ENCODE measurements at places on chromosomes 1 and 21.
A peak's percentile ranks its signal among the peaks of the same experiment; 100 is the strongest.

GRCh38 chr21:46157987-46158451 lies 2.6 kb upstream of the FTCD start:
- ATAC-seq, result no peak

DNA sequence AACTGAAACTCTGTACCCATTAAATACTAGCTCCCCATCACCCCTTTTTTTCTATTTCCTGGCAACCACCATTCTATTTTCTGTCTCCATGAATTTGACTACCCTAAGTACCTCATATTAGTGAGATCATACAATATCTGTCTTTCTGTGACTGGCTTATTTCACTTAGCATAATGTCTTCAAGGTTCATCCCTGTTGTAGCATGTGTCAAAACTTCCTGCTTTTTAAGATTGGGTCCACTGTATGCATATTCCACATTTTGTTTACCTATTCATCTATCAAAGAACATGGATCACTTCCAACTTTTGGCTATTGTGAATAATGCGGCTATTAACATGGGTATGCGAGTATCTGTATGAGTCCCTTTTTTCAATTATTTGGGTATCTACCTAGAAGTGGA lies 181.6 kb upstream of the ZNHIT6 start:
- ATAC-seq, result no peak

- ATAC-seq, result no peak
Measured at GRCh38 chr1:228005511-228006033, 1.2 kb upstream of the WNT3A start.

GRCh38 chr1:151862604-151863003 lies 9.1 kb upstream of the THEM5 start:
- no peak for ATAC-seq

GRCh38 chr1:220873868-220874655 lies 5.2 kb upstream of the HLX start:
- ATAC-seq, result peak; percentile 43

DNA sequence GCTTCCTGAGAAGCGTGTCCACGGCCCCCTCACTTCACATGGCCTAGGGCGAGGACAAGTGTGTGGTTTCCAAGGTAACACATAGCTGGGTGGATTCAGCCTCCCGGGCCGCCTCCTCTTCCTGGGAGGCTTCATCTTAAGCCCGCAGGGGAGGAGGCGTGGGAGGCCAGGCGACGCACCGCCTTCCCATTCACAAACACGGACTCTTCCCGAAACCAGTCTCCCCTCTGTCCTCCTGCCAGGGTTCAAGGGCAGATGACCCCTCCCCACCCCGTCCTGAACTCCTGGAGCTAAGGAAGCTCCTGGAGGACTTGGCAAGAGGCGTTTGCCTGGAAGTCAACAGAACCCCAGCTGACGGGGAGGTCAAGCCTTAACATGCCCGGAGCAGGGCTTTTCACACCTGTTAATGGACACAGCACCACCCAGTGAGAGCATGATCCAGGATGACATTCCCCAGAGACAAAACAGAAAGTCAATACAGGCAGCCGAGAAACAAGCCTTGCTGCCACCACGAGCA lies 56.7 kb downstream of the KCNN3 start:
- ATAC-seq, result peak; percentile 67

DNA sequence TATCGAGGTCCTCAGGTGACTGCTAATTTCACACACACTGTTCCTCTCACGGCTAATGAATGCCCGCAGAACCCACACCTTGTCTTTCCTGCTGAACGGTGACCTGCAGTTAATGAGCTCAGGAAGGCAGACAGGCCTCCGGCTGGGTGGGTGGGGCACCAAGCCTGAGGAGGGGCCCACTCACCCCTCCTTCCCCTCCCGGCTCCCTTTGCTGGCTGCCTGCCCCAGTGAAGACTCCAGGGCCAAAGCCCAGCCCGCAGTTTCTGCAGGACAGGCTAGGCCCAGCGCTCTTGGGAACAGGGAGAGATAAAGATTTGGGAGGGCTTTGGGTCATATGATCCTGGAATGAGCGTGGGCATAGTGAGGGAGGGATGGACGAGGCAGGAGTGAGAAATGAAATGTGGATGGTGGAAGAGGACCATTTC lies 26.4 kb downstream of the FOXO6 start:
- peak; percentile 54 for ATAC-seq

DNA sequence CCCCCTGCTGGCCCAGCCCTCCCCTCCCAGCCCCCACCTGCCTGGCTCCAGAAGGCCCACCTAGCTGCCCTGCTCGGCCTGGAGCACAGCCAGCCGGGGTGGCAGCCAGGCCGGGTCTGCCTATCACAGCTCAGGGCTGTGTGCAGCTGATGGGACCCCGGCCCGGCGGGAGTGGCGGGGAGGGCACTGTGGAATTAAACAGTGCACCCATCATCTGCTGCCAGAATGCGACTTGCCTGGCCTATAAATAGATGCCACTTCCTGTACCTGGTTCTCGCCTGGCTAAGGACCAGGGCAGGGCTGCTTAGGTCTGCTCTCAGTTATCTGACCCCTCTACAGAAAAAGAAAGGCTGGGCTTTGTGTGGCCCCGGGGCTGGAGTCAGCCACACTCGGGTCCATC lies 98.2 kb upstream of the VAMP3 start:
- ATAC-seq, result no peak

DNA sequence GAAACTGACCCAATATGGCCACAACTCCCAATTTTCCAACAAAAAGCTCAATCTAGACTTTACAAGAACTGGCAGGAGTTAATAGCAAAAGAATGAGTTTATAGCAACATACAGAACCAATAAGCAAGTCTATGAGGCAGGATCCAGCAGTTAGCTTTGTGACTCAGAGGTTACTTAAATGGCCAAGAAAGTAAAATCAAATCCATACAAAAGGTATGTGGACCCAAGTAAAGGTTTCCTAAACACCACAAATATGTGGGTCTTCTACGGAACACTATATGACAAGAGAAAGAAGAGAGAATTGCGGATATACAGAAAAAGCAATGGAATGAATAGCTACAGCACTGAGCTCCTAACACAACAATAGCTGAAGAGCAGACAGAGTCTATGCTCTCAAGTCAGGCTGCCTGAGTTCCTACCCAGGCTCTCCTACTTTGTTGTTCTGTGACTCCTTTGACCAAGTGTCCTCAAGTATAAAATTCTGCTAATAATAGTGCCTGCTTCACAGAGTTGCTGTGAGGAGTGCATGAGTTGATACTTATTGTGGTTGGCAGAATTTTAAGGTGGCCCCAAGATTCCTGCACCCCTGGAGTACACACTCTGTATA lies 204.3 kb downstream of the SMYD3 start:
- no peak for ATAC-seq

DNA sequence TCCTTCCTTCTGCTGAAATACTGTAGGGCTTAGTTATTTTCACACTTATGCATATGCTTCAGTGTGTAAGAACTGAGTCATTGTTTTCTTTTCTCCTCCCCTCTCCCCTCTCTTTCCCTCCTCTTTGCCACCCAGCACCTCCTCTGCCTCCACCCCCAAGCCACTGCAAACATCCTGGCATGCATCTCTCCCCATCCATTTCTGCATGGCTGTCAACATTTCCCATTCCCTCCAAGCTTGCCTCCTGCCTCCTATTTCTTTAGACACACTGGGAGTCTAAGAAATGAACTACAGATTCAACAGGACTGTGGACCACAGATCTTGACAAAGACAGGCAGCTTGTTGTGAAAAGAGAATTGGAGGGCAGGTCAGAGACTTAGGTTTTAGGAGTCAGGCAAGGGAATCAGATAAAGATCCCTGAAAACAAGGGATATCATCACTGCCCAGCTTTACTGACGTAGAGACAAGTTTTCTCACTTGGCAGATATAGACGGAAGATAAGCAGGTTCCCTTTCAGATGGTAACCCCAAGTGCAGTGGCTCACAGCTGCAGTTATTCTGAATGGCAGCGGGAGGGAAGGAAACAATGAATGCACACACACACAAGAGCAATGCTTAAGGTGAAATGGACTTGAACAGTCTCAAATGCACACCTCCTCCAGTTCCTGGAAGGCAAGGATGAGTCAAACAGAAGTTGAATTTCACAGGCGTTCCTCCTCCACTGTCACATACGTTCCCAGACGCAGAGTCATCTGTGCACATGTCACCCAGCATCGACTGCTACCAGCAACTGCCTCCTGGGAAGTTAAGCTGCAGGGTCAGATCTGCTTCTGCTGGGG lies 56.1 kb downstream of the HIVEP3 start:
- ATAC-seq, result peak; percentile 85

GRCh38 chr1:42453386-42453785 lies 2.4 kb downstream of the ZMYND12 start:
- ATAC-seq, result no peak

DNA sequence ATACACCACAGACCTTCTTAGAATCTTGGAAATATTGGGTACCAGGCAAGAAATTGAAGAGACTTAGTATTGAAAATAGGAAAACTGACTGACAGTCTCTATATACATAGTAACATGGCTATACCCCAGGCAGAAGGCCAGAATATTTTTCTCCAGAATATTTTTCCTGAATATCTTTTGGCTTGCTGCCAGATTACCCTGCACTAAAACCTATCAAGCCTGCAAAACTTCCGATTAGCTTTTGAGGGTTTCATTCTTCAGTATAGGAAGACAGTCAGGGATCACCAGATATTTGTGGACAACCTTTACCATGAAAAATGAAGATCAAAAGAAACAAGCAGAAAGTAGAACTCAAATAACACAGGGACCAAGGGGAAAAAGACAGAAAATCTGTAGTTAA lies 187.9 kb downstream of the LRRC7 start:
- no peak for ATAC-seq

GRCh38 chr1:202701200-202701599 lies 9.1 kb downstream of the SYT2 start:
- ATAC-seq, result no peak

GRCh38 chr1:63705078-63705477 lies 68.7 kb upstream of the ROR1 start:
- no peak for ATAC-seq

DNA sequence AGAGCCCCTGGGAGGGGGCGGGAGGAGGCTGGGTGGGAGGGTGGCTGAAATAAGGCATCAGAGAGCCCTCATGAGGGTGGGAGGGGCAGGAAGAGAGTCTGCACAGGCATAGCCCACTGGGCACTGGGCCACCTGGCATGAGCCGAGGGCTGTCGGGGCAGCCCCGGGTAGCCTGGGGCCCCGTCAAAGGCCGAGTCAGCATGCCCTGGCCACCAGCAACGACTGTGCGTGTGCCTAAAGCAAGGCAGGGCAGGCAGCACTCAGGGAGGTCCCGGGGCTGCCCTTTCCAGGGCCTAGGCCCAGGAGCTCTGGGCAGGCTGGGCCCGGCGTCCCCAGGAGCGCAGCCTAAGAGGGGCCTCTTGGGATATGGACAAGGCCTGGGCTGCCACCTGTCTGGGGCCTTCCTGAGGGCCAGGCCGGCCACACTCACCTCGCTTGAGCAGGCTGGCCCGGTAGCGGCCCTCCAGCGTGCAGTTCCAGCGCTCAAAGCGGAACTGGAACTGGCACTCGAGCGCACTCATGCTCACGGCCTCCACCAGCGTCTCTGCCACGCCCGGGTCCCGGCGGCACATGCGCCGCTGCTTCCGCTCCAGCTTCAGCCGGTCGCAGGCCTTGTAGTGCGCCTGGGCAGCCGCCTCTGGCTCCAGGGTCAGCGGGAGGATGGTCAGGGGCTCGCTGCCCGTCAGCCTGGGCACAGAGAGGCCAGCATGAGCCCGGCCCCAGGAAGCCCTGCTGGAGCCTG lies 22.7 kb downstream of the WNT9A start:
- ATAC-seq, result peak; percentile 67

DNA sequence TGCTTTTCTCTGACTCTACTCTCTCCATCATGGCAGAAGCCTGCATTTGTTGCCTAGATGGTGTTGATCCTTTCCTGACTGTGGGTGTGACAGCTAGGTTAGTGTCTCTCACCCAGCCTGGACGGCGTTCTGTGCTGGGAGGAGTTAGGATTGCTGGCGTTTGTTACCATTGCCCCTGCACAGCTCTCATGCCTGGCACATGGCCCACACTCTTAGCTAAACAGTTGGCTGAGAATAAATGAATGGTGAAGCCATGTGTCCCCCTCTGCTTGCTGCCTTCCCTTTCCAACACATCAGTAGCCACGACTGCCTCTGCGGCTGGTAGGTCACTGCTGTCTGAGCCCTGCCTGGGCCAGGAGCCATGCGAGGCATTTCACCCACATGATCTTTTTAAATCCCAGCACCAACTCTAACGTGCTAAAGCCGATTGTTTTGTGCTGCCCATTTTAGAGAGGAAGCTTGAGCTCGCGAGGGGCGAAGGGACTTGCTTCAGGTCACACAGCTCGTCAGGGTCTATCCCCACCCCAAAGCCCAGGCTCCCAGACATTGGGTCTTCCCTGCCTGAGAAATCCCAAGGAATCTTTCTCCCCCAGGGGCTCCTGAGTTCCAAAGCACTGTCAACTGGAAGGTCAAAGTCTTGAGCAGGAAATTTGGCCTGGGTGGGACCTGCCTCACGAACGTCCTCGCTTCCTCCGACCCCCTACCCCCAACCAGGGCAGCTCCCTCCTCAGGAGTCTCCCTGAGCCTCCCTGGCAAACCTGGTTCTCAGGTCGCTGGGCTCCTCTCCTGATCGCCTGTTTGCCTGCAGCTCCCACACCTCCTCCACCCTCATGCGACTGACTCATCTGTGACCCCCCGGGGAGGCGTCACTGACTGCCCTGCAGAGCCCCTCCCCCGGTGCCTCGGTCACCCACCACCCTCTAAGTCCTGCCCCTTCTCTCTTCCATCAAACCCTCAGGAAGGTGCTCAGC lies 271.7 kb upstream of the C1orf174 start:
- ATAC-seq, result no peak
